ENCODE measurements at places on chromosomes 3 and 15.

DNA sequence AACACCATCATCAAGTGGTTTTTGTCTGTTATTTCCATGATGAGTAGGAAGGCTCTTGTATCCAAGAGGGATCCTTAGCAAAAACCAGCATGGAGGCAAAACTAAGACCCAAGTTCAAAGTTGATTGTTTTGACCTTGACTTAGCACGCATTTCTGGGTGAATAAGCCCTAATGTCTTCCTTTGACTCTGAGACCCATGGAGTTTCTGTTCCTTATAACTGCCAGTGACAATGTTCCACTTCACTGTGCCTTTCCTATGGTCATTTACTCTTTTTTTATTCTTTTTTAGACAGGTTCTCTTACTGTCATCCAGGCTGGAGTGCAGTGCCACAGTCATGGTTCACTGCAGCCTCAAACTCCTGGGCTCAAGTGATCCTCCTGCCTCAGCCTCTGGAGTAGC, 118.2 kb upstream of the MRPL3 start:
- DNase-seq, result no peak

- DNase-seq, result no peak
These were observed 60.8 kb downstream of the ATP10A start for GRCh38 chr15:25802285-25802830.

DNA sequence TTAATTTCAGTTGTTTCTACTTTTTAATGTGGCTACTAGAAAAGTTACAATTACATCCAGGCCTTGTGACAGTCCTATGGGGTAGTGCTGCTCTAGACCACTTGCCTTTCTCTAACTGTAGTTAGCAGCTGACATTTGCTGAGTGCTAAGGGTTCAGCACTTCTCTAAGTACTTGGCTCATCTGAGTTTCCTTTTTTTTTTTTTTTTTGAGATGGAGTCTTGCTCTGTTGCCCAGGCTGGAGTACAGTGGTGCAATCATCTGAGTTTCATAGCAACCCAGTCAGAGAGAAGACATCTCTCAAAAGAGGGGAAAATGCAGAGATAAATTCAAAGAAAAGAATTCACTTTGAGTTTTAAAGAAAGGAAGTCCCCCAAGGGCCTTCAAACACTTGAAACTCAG, 130.8 kb downstream of the MYLK start:
- DNase-seq, result no peak

GRCh38 chr3:192917028-192917403, 640 bp downstream of the MB21D2 start:
- peak; percentile 57 for DNase-seq

DNA sequence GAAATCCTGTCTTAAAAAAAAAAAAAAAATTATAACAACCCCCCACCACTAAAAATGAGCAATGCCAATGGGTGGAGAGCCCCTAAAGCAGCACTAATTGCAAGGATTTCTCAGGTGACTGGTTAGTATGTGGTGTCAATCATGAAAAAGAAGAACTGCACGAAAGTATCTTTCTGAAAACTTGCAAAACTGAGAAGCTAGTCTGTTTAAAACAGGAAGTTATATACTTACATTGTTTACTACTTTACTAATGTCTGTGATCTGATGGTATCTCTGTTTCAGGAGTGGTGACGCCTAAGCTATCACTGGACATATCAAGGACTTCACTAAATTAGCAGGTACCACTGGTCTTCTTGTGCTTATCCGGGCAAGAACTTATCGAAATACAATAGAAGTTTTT, at the start of gene CCR3:
CCR3 (plus strand) TSS at position 341 of the 400 bp plus-strand sequence. CDS start 22,699 bp downstream, outside the sequence.
- DNase-seq, result no peak

DNA sequence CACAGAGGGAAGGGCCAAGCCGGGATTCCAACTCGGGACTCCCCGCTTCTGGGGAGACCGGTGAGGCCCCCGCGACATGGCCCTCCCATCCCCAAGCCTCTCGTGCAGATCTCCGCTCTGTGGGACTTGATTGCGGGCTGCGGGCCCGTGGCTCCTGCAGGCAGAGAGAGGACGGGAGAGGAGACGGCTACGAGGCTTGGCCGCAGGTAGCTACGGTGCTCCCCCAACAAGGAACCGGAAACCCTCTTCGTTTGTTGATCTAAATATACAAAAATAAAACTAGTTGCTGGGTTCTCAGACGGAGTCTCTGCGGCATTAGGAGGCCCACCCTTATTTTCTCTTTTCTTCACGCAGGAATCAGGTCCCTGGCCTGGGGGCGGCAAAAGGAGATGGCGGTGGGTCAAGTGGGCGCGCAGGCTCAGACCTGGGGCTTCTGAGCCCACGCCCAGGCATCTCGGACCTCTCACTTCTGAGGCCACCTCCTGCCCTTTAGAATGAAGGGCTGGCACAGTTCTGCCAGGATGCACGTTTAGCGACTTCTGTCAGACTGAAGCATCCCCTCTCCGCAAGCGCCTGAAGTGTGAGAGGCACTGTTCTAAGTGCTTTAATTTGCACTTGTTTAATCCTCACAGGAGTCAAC, 10.9 kb downstream of the GNB5 start:
- no peak for DNase-seq

DNA sequence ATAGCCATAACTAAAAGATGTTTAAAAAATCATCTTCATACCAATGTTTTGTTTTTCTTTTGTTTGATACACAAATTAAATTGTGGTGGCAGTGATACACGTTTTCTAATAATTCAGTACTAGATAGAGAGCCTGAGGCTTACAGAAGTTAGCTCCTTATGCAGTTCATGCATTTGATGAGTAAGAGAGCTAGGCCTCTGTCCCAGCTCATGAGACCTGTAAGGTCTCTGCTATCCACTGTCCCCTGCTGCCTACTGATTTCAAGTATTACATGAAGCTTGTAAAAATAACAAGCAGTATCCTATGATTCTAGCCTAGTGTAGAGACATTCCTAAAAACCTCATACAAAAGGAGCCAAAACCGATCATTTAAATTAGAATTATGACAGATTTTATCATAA, 144.5 kb downstream of the MBNL1 start:
- DNase-seq, result no peak

- no peak for DNase-seq
These were observed 14.2 kb downstream of the GPR15 start for GRCh38 chr3:98545940-98546339.

GRCh38 chr3:156300929-156301840, 180.8 kb downstream of the KCNAB1 start:
- no peak for DNase-seq

DNA sequence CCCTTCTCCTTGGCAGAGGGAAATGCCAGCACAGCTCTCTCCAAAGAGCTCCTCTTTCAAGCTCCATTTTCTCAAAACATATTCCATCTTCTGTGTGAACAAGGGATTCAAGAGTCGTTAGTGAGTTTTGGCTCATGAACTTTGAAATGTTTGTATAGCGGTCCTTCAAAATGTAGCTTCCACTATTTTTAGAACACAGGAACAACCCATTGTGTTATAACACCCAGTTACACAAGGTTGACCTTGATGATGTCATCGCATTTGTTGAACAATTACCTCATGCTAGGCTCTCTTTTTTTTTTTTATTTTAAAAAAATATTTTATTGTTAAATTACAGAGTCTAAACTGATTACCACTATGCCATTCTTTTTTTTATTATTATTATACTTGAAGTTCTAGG, 251.7 kb downstream of the THSD4 start:
- no peak for DNase-seq

DNA sequence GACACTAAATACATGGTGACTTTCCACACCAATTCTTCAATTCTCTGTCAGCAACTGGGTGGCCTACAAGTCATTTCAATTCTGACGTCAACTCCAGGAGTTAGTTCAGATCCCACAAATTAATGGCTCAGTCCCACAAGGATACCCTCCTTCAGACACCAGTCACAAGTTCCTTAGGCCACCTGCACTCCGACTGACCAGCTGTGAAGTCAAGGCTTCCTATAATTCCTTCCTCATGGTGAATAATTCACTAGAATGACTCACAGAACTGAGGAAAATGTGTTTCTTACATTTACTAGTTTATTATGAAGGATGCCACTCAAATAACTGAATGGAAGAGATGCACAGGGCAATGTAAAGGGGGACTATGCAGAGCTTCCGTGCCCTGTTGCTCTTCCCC, 6.3 kb upstream of the PIAS1 start:
- no peak for DNase-seq

DNA sequence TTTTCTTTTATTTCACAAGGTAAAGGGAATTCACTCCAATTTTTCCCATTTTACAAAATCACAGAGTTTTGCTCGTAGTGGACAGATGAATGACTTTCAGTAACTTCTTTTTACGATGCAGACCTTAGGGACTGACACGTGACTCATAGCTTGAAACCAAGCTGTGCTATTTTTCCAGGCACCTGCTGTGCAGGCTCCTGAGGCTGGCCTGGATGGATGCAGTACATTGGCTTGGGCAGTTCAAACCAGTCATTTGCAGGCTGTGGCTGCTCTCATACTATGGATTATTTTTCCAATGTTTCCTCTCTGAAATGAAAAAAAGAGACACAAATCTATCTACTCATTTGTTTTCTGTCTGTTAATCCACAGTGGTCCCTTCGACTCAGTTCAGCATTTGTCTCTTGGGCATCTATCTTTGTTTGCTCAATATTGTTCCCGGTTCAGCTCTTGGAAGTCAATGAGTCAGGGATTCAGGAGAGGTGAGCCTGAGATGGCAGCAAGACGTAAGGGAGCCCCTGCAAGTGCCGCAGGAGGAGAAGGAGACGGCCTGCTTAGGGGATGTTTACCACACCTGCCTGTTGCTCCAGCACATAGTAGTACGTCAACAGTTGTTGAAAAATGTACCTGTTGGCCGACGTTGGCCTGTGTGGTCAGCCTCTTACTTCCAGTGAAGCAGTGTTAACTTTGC, 92.8 kb downstream of the SV2B start:
- no peak for DNase-seq

All from anterior cingulate cortex (tissue), 58 donors.